ENCODE measurements at places on chromosomes 4 and X.

DNA sequence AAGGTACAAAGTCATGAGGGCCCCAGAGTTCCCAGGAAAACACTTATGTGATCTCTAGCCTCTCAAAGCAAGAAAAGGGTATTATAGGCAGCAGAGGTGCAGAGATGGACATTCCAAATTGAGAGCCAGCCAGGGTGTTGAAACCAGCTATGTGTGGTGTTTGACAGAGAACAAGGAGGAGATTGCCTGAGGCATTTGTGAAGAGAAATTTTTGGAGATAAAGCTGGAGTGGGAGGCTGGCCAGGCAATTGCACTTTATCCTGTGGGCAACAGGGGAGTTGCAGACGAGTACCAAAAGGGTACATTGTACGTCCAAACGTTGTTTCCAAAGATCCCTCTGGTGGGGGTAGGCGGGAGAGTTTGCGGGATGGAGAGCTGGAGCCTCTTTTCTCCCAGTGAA is 2.5 kb upstream of the GABRE start:
- no peak for DNase-seq

DNA sequence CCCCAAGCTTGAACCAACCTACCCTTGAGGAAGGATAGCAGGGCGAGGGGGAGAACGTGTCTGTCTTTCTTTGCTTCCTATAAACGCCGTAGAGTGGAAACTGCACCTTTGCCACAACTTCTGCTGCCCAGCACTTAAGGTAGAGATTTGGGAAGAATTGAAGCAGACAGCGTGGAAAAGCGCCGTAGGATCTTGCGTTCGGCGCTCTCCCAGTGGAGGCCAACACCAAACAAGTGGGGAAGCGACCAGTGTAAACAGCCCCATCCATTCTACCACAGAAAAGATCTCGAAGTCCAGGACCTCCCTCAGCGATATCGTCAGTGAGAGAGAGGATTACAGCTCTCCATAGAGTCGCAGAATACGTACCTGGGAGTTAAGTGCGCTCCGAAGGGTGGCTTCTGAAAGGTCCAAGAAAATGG is 3.9 kb upstream of the NKX6-1 start:
- no peak for DNase-seq

DNA sequence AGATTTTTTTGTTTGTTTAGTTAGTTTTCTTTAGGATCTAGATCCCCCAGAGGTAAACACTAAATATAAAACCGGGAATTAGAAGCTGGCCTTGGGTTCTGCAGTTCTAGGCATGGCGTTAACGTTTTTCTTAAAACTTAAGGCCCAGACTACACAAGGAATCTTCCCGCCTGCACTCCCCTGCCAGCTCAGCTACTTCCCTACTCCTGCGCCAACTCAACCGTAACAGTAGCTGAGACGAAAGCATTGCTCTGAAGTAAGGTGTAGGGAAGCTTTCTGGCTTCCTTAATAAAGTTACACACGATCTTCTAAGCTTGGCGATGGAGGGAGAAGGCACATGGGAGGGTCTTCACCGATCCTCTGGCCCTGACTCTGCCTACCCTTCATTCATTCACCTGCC is 37.1 kb downstream of the CPE start:
- DNase-seq: no peak

- DNase-seq: no peak
Observed at GRCh38 chr4:17763931-17764330, 17.5 kb downstream of the FAM184B start.

DNA sequence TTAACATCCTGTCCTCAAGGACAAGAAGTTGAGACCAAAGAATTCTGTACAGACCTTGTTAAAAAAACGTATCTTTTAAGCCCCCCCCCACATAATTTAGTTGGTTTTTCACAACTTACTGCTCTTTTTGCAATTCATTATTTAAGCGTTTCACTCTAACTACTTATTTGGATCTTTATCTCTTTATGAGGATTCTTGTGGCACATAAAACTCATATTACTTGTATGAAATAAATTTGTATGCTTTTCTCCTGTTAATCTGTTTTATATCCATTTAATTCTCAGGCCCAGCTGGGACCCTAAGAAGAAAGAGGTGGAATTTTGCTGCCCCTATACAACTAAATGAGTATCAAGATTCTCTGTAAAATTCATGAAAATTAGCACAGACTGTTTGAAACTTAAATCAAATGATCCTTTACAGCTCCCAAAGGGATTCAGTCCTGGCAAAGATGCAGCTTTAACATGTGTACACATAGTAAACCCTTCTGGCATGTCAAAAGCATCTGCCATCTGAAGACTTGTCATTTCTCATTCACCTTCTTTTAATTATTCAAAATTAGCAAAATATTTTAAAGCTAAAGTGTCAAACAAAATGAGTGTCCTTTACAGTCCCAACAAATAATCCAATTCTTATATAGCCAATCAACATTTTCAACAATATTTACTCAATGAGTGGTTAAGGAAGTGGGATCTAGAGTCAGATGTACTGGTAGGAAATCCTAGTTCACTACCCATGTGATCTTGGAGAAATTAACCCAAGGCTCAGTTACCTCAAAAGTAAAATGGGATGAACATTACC is 17.7 kb downstream of the ARAP2 start:
- DNase-seq: no peak

- no peak for DNase-seq
Observed at GRCh38 chr4:89245459-89245858, 62.1 kb downstream of the GPRIN3 start.

- no peak for DNase-seq
Observed at GRCh38 chrX:129347291-129347690, 176.0 kb downstream of the SMARCA1 start.

GRCh38 chrX:55488593-55489313 is 895 bp downstream of the USP51 start:
- DNase-seq: peak; percentile 2

- no peak for DNase-seq
Observed at GRCh38 chr4:64682946-64683345, 273.7 kb upstream of the TECRL start.

- DNase-seq: no peak
Observed at GRCh38 chr4:17809667-17810066, 890 bp downstream of the DCAF16 start.

DNA sequence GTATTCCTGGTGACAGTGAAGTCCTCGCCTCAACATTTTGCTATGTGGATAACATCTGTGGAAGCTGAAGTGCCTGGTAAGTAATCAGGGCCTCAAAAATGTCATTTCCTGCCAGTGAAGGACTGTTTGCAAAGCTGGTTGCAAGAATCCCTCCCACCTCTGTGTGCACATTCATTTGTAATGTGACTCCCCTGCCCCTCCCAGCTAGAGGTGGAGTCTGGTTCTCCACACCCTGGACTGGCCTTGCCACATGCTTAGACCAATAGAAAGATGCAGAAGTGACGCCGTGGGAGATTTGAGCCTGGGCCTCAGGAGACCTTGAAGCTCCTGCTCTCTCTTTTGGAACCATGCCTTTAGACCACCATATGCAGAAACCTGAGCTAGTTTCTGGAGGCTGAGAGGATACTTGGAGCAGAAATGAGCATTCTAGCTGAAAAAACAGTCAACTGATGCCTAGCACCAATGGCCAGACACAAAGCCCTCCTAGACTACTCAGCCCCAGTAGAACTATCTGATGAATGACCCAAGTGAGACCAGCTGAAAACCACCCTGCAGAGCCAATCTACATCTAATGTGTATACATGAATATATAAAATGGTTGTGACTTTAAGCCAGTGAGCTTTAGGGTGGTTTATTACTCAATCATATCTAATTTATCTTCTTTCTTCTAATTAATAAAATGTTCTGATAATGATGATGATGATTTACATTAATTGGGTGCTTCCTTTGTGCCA is 47.8 kb upstream of the CRMP1 start:
- peak; percentile 2 for DNase-seq

- no peak for DNase-seq
Observed at GRCh38 chrX:124862301-124862700, 457.4 kb upstream of the TEX13C start.

DNA sequence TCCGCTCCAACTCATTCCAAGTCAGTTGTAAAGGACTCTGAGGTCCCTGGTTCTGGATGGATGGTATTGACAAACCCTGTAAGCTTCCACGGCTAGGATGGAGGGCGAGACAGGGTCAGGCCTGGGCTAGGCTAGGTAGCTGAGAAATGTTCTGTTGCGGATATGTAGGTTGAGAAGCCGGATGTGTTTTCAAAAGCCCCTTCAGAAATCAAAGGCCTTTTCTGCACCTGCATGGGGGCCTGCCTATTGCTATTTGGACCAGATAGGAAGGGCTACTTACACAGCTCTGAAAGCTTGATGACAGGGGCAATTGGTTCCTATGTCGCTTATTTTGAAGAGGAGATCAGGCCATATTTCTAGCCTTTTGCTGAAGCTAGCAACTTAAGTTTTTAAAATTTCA is 1.9 kb upstream of the DRP2 start:
- no peak for DNase-seq

DNA sequence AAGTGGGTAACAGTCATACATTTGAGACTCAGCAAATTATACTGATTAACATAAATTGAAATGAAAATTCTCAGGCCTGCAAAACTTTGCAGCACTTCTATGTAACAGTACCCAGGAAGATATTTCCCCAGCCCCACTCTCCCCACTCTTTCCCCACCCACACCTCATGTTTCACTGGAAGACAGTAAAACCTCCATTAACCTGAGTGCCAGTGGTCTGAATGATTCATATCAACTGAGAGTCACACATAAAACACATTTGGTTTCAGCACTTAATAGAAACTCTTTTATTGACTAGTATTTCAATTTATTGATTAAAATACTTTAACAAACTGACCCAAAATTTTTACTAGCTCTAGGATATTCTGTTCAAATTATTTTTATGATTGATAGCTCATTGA is 6.9 kb downstream of the CXCL6 start:
- DNase-seq: no peak

GRCh38 chr4:7857993-7858392 is 81.7 kb downstream of the AFAP1 start:
- DNase-seq: no peak

DNA sequence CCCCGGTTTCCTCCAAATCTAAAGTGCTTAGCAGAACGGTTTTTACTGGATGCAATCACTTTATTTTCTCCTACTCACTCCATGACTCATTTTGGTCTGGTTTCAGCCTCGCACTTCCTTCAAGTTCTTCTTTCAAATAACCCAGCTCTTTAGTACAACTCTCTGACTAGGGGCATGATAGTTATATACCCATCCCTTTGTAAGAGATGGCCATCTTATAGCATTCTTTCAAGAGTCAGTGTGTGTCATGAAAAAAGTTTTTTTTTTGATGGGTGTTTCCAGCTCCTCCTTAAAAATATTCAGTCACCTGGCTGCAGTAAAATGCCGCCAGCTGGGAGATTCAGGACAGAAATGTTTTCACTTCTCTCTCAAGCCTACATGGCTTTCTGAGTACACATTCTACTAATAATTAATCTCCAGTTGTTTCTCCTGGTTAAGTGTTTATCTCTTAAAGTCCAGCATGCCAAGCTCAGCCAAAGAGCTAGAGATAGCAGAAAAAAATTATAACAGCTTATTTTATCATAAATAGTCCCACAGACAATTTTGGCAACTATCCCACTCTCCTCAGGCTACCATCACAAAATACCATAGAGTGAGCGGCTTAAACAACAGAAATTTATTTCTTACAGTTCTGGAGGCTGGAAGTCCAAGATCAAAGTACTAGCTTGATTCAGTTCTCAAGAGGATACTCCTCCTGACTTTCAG is 139.3 kb downstream of the GASK1B start:
- DNase-seq: peak; percentile 84

DNA sequence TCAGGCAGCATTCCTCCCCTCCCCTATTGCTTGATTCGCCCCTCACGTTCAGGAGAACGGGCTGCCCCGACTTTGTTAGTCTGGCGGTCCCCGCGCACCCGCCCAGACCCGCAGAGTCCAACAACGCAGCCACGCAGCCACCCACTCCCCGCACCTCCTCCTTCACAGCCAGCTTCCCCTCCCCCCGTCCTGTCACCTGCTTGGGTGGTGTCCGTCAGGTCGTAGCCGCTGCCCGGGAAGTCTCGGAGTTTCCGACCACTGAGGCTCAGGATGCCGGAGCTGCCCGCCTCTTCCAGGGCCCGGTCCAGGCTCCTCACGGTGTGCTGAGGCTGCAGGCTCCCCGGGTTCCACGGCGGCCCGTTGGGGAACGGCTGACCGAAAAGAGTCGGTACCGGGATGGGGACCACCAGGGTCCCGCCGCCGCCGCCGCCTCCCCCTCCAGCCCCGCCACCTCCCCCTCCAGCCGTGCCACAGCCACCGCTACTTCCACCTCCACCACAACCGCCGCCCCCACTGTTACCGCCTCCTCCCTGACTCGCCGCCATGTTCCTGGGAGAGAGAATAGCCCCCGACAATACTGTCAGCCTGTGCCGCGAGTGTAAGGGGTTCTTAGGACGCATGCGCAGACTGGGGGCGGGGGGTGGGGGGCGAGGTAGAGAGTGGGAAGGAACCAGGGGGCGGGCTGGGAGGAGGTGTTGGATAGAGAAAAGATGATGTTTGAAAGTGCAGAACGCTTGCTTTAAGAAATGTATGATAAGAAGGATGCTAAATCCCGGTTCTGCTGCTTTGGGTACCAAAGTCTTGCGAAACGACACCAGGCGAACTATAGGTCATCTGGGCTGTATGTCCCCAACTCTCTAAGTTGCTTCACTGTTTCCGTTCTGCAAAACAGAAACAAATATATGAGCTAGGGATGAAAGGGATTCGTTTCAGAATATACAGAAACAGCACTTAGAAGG is at the start of gene LRCH2:
Gene LRCH2, minus strand, starts transcription at position 600 of the 959 bp plus-strand sequence. Its CDS starts 55 bp downstream, at position 545.
- no peak for DNase-seq

DNA sequence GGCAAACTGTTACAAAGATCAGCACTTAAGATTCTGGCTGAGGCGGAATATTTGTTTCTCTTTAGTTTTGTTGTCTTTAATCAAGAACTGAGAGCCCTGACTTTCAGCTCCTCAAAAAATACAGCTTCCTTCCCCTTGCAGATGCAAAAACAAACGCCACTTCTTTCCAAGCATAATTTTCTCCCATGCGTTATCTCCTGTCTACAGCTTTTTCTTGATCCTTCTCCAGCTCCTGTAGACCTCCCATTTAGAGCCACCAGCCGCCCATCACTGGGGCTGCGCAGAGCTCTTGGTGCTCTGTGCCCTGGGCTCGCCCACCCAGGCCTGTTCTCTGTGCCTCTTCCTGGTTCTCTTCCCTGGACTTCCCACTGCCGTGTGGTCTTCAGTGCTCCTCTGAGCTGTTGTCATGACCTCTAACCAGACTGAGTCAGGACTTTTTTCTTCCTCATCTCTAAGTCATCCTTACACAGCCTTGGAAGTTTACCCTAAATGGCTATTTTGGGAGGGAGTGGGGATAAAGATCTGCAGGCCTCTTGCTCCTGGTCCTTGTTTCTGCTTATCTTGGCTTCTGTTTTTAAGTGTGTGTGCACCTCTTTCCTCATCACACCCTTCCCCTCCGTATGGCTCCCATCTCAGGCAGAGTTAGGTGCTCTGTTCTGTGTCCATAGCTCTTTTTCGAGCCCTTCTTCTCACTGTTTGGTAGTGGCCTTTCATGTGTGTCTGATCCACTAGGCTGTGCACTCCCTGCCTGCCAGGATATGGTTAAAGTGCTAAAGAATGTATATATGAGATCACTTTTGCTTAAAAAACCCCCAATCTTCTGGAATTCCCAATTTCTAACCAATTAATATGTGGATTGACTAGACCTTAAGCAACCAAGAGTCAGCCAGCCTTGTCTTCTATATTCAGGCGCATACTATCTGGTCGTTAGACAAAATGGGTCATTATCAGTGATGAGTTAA is 122.5 kb downstream of the PTTG2 start:
- peak; percentile 72 for DNase-seq

- DNase-seq: no peak
Observed at GRCh38 chr4:26412381-26413372, 77.6 kb downstream of the CCKAR start.

GRCh38 chrX:31423609-31424189 is 351.9 kb upstream of the FTHL17 start:
- peak; percentile 2 for DNase-seq

All from inflammatory macrophage (primary cell).